ENCODE measurements at places on chromosomes 3 and 15.

GRCh38 chr3:121362035-121362734 lies 183.6 kb downstream of the POLQ start:
- no peak for DNase-seq

DNA sequence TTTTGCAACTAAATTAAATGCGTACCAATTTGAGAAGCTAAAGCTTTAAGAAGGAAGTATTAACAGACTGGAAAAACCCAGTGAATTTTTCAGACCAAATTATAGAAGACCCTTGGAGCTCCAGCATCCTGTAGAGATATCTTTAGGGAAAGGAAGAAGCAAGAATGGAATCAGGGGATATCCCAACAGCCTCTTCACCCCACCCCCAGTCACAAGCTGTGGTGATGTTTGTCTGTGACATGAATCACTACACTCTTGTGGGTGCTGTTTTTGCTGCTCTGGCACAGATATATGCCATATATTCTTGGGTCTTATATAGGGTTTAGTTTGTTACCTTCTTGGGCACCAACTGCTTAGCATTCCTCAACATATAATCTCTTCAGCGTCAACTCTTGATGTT lies 78.5 kb upstream of the BCL6 start:
- no peak for DNase-seq

GRCh38 chr3:120177151-120177550 lies 82.9 kb upstream of the GSK3B start:
- no peak for DNase-seq

- DNase-seq: no peak
Observed at GRCh38 chr3:73141525-73141924, 80.1 kb downstream of the EBLN2 start.

GRCh38 chr15:78429477-78429876 lies 8.5 kb upstream of the IREB2 start:
- no peak for DNase-seq

Measured in stimulated activated CD8-positive, alpha-beta memory T cell treated with anti-CD3 and anti-CD28 coated beads, Interleukin-15, amount 100 ng/mL, for 48 hours (primary cell).